ENCODE measurements at places on chromosomes 7 and 10.

- no peak for DNase-seq
These were observed 271.0 kb downstream of the SKAP2 start for GRCh38 chr7:26593393-26593792.

DNA sequence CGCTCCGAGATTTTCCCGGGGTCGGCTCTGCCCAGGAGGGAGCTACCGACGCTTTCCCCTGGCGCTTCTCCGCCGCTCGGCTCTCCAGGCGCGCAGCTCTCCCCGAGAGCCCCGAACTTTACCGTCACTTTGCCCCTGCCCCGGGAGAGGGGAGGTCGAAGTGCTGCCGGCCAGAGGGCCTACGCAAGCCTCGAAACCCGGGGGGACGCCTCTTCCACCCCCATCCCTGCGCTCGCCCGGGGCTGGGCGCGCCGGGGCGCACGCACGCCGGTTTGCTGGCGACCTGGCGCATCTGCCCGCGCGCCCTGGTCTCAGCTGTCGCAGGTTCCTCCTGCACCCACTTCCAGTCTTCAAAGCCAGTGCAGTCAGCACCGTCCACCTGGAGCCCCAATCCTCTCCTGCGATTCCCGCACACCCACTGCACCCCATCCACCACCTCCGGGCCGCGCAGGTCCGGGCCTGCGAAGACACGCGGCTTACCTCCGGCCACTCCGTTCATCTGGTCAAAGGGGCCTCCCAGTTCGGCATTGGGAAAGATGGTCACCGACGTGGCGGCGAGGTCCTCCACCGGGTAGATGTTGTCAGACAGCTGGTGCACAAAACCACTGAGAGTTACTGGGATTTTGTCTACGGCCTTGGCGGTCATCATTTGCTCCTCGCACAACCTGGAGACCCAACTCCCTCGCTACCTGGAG lies 638 bp downstream of the EGR2 start:
- DNase-seq, result peak; percentile 23

DNA sequence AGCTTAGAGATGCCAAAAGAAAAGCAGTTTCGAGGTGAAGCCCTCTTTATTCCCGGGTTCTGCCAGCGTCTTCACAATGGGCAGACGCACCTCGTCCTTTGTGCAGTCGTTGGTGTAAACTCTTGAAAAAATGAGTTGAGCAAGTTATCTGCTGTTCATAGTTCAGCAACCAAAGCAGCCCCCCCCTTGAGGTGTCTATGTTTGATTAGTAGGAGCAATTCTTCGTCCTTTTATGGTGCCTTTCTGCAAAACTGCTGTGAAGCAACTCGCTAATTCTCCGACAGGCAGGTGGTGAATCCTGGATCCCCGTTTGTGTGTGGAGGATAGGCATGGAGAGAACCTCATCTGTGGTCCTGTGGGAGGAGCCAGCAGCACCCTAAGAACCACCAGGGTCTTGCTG lies 234.5 kb downstream of the GLRX3 start:
- no peak for DNase-seq

DNA sequence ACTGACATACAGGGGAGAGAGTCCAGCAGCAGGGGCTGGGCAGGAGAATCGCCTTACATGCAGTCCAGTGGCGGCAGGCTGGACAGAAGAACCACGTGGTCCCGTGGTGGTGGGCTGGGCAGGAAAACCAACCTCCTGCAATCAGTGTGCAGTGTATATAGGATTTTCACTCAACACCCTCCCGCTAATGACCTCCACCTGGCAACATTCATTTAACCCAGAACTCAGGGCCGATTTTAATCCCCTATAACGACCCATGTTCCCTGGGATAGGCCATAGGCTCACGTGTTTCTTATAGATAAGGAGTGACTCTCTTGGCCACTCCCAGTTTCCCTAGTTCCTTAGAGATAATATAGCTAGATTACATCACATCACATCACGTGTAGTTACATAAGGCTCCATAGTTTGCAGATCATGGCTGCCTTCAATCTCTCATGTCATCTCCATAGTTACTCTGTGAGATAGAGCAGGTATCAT lies 19.4 kb downstream of the MTURN start:
- DNase-seq, result no peak

- DNase-seq, result no peak
These were observed 26.4 kb downstream of the FBXW4 start for GRCh38 chr10:101668566-101668965.

GRCh38 chr7:103870664-103871063 lies 118.8 kb downstream of the RELN start:
- DNase-seq, result no peak

GRCh38 chr7:157233677-157234076 lies 95.0 kb downstream of the UBE3C start:
- peak; percentile 42 for DNase-seq

DNA sequence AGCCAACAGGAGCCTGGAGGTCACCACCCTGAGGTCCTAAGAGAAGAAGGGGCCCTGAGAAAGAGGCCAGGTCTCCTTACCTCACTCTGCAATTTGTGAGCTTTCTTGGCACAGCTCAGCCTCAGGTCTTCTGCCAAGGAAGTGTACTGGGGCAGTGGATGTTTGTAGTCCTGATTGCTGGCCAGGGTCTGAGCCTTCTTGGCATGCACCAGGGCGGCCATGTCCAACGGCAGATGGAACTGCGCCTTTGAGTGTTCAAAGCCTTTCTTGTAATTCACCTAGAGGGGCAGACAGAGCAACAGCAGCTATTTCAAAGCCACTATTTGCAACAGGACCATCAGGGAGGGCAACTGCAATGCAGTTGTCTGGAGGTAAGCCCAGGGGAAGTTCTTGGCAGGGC lies 51.7 kb downstream of the NRAP start:
- DNase-seq, result no peak

- DNase-seq, result no peak
These were observed 23.5 kb upstream of the PTN start for GRCh38 chr7:137366995-137367394.

DNA sequence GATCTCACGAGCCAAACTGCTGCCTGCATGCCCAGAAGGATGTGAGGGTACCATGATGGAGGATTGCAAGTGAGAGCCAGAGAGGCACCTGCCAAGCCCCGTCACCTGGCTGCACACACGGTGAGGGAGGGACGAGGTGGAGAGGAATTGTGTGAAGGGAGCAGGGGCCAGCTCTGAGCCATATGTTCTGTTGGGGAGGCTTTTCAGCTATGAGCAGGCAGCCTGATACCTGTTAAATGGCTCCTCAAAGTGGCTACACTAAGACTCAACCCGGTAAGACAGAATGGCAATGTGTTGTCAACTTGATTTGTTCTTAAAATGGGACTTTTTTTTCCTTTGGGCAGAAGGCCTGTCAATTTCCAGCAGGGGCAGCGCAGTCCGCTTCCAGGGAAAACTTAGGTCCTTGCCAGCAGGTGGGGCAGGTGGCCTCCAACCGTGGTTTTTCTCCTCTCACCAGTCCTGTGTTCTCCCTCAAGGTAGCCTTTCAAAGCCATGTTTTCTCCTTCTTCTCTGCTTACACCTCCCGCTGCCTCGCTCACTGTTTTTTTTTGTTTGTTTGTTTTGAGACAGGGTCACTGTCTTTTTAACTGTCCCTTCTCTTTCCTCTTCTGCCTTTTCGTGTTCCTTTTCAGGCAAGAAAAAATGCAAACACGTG lies 57.7 kb upstream of the ZNRF2 start:
- DNase-seq, result no peak

DNA sequence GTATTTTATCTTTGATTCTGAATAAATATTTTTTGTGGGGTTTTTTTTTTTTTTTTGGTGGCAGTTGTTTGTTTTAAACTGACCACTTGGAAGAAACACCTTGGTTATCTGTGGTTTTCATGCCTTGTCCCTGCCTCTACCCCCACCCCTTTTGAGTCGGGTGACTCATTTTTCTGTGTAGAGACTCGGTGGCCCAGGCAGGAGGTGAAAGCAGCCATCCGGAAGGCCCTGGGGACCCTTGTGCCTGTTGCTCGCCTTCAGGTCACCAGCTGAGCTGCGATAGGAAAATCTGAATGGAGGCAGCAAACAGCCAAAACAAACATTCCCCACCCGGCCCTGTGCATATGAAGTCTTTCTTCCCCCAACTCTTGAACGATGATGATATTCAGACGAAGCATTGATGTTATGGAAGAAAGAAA lies 22.8 kb downstream of the CYP17A1 start:
- DNase-seq, result no peak

DNA sequence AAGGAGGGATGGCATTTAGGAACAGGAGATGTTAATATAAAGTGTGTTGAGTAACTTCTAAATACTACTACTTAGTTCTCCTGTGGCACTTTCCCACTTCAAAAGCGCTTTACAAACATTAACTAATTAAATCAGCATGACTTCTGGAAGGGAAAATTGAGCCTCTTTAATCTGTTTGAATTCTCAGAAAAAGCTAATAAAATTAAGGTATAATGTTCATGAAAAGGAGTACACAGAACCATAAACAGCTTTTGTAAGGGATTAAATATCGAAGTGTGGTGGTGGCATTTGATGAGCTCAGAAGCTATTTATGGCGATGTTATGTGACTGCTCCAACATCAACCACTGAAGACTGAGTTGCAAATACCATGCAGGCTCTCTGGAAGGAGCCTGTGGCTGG lies 10.2 kb upstream of the VAX1 start:
- DNase-seq, result no peak

- DNase-seq, result no peak
These were observed 72.9 kb upstream of the OGDHL start for GRCh38 chr10:49834976-49835375.

- DNase-seq, result no peak
These were observed 682.0 kb upstream of the FOXK1 start for GRCh38 chr7:4000139-4000538.

DNA sequence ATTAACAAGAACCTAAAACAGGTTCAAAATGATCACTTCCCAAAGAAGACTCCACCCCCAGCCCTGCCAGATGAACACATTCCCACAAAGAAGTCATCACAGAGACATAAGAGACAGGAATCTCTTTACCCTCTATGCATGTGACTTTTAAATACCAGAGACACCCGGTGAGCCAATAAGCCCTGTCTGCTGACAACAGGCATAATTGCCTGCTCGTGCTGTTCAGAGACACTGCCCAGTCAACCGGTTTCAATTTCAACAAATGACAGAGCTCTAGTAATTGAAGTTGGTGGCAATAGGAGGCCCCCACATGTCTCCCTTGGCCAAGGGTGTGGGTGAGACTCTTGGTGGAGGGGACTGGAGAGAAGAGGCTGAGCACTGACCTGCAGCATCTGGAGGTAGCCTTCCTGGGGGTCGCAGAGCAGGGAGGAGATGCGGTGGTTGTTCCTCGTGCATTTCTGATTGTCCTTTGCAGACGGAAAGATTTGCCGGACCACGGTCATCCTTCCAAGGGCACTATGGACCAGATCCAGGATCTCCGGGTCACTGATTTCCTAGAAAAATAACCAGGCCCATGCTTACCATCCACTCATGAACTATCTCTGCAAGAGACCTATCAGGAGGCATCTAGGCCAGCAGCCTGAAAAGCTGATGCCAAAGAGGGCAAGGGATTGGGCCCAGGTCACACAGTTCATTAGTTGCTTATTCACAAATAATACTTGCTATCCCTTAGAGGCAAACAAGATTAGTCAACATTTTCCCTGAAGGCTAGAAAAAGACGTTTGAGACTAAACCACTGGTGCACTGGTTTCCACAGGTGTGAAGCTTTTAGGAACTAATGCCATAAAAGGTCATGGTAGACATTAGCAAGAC lies 497.7 kb downstream of the GRID1 start:
- no peak for DNase-seq

DNA sequence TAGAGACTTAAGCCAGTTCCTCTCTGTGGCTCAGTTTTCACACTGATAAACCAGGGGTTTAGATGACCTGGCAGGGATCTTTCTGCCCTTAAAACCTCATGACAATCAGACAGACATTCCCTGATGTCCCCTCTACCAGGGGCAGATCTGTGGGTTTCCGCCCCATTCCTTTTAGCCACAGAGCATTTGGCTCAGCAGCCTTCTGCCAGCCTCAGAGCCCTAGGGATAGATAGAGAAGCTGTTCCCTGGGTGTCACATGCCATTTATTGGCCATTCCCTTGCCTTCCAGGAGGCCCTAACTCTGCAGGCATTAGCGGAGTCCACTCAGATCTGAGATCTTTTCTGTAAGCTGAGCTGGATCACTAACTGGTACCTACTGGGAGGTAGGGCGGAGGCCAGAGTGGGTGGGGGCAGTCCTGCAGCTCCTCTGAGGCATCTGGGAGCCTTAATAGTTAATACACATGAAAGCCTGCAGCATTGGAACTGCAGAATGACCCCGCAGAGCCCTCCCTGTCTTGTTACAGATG lies 101.5 kb downstream of the ZMIZ1 start:
- DNase-seq, result no peak

GRCh38 chr10:28850784-28851183 lies 173.5 kb downstream of the BAMBI start:
- DNase-seq, result no peak

DNA sequence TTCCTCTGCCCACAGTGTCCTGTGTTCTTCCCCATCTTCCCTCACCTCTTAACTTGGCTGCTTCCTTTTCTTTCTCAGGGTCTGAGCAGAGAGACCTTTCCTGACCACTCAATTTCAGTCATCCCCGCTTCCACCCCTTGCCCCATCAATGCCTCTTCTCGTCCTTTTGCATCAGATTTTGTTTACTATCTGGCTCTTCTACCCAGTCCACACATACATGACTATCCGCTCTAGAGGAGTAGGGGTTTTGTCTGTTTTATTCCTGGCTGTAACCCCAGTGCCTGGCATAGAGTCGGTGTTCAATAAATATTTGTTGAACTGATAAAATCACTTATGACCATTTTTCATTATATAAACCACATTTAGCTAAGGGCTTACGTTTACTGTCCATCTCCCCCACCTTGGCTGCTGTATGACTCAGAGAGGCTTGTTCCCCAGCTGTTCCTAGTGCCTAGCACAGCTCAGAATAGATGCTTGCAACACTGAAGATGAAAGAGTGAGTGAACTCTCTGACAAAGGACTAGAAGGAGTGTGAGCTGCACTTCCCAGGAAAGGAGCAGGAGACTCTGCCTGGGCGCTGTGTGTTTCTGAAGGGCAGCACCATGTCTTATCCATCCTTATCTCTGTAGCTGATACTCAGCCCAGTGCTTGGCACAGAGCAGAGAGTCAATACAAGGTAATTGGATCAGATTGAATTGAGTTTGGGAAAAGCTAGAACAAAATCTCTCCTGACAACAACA lies 21.9 kb downstream of the ARID5B start:
- DNase-seq, result peak; percentile 79

All from EL (cell line).